Panc1 (cell line): ENCODE measurements at places on chromosomes 12 and 14. TPM values are rescaled to one million over a fixed set of nuclear protein-coding genes. Genes with fewer than 3 reads are reported as not detected.

- no peak for DNase-seq
- H3K4me3 ChIP-seq: no peak overlapping the region
- H3K27ac ChIP-seq: no peak overlapping the region
- no peaks in the 10 kb centered on the region for H3K36me3 ChIP-seq
Observed at GRCh38 chr14:42316693-42317092, 710.0 kb downstream of the LRFN5 start.

DNA sequence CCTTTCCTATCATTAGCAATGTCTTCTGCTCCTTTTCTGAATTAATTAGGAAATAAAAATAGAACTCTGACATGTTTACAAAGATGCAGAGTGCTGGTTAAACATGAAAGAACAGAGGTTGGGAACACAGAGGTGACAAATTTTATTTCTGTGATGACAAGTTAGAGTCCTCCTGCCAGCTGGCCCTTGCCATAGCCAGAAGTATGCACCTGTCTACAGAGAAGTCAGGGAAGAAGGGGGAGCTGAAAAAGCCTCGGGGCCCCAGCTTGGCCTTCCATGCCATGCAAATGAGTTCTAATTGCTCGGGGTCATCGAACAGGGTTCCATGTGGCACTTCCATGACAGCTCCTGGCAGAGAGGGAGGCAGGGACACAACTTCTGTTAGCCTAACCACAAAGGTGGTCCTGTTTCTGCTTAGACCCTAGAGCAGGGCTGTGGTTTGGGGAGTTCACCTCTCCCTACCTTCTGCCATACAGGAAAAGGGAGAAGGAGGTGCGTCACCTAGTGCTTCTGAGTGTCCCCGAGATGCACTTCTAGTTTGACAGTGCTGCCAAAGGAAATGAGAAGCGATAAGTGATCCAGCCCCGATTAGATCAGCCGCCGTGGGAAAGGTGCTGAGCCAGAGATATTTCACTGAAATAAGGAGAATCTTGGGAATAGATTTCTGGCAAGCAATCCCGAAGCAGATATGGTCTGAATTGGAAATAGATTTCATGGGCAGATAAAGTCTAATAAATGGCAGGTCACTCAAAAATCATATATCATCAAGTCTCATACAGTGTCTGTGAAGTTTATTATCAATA, 155.8 kb upstream of the FOXN3 start:
- H3K36me3 ChIP-seq: no peaks in the 10 kb centered on the region
- no peak for DNase-seq
- H3K4me3 ChIP-seq: no peak overlapping the region
- no peaks in the 10 kb centered on the region for H3K4me1 ChIP-seq

- H3K36me3 ChIP-seq: no peaks in the 10 kb centered on the region
- no peak for DNase-seq
- H3K4me3 ChIP-seq: no peak overlapping the region
- no peaks in the 10 kb centered on the region for H3K27me3 ChIP-seq
- H3K27ac ChIP-seq: no peak overlapping the region
Observed at GRCh38 chr14:47277703-47278102, 397.7 kb downstream of the MDGA2 start.

DNA sequence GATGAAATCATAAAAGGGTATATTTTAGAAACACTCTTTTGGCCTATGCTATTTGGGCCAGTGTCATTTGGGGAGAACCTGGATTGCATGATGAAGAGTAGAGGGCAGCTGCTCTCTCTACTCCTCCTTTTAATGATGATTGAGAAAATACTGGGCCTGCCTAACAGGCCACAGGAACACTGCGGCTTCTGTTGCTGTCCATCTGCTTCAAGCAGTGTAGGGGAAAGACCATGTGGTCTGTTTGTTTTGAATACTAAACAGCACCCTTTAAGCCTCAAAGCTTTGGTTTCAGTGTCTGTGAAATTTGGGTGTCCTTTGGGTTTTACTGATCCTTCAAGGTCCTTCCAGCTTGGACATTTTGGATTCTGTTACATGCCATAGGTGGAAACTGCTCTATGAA, 78.0 kb downstream of the TTC6 start:
- H3K4me3 ChIP-seq: no peak overlapping the region
- no peaks in the 10 kb centered on the region for H3K27me3 ChIP-seq
- H3K36me3 ChIP-seq: no peaks in the 10 kb centered on the region; the same call in 1 of the 2 replicates
- no peak overlapping the region for H3K27ac ChIP-seq
- no peaks in the 10 kb centered on the region for H3K4me1 ChIP-seq

- peak overlapping the region; percentile 69 for H3K27ac ChIP-seq
- H3K27me3 ChIP-seq: no peaks in the 10 kb centered on the region
- peaks cover 21% of the 10 kb centered on the region for H3K4me1 ChIP-seq
- H3K36me3 ChIP-seq: no peaks in the 10 kb centered on the region
Observed at GRCh38 chr12:1529228-1529861, 65.0 kb downstream of the FBXL14 start.

DNA sequence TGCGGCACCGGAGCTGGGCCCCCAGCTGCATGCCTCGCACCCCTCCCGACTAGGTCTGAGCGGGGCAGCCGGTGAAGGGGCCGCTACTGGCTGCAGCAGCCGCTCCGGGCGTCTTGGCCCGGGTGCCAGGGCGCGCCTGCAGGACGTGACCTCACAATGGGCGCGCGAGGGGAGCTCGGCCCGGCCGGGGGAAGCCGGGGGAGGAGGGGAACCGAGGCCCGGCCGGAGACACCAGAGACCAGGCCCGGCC, 353 bp downstream of the BAG5 start:
- peak overlapping the region; percentile 97 for H3K4me3 ChIP-seq
- peak overlapping the region; percentile 85 for H3K27ac ChIP-seq

DNA sequence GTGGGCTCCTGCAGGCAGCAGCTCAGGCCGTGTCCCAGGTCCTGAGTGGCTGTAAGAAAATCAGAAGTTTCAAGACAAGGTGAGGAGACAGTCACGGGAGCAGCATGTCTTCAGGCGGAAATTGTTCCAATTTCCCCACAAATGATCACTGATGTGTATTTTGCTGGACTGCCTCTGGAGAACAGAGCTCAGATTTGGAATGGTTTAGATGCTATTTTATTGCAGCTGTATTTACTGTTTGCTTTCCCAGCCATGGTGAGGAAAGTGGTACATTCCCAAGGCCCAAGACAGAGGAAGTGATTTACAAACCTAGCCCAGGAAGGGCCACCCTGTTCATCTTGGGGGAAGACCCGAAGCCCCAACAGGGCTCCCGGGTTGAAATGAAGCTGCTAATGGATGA, 195.6 kb downstream of the CHST11 start:
- no peak overlapping the region for H3K4me3 ChIP-seq
- H3K27me3 ChIP-seq: no peaks in the 10 kb centered on the region; the same call in 1 of the 2 replicates
- no peak for DNase-seq
- H3K36me3 ChIP-seq: no peaks in the 10 kb centered on the region
- H3K4me1 ChIP-seq: no peaks in the 10 kb centered on the region

- DNase-seq: no peak
- no peaks in the 10 kb centered on the region for H3K27me3 ChIP-seq
- no peak overlapping the region for H3K4me3 ChIP-seq
- H3K36me3 ChIP-seq: no peaks in the 10 kb centered on the region
Observed at GRCh38 chr14:28764257-28765160, 2.1 kb upstream of the FOXG1 start.

DNA sequence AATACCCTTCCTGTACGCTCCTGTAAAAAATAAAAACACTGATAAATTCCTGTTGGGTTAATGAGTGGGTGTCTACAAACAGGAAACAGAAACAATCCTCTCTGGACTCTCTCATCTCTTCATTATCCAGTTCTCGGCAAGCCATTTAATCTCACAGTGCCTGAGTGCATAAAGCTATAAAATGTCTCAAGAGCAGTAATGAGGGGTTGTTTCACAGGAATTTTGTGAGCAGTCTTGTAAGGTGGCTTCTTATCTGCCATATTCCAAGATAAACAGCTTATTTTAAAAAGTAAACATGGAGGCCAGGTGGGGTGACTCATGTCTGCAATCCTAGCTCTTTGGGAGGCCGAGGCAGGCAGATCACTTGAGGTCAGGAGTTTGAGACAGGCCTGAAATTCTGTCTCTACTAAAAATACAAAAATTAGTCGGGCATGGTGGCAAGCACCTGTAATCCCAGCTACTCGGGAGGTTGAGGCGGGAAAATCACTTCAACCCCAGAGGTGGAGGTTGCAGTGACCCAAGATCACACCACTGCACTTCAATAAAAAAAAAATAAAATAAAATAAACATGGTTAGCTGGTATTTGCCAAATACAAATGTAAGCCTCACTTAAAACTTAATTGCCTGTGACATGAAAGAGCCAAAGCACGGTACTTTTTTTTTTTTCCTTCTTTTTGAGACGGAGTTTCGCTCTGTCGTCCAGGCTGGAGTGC, 54.0 kb downstream of the CLIP1 start:
- H3K27ac ChIP-seq: peak overlapping the region; percentile 83
- peak; percentile 42 for DNase-seq
- H3K4me1 ChIP-seq: peaks cover 48% of the 10 kb centered on the region

DNA sequence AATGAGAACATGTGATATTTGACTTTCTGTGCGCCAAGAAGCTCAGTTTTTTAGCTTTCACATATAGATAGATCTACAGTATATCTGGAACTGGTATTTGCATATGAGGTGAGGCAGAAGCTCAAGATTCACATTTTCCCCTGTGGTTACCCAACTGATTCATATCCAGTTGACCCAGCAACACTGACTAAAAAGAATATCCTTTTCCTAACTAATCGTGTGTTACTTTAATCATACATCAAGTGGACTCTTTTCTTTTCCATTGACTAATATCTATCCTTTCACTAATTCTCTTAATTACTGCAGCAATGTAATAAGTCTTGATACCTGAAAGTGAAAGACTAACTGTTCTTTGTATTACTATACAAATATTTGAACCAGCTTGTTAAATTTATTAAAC, 236.1 kb downstream of the AEBP2 start:
- no peaks in the 10 kb centered on the region for H3K27me3 ChIP-seq
- DNase-seq: no peak
- no peaks in the 10 kb centered on the region for H3K4me1 ChIP-seq
- H3K27ac ChIP-seq: no peak overlapping the region
- no peaks in the 10 kb centered on the region for H3K36me3 ChIP-seq

- DNase-seq: no peak
- H3K36me3 ChIP-seq: no peaks in the 10 kb centered on the region
- H3K27me3 ChIP-seq: no peaks in the 10 kb centered on the region
- H3K4me1 ChIP-seq: no peaks in the 10 kb centered on the region
- no peak overlapping the region for H3K4me3 ChIP-seq
- no peak overlapping the region for H3K27ac ChIP-seq
Observed at GRCh38 chr12:51013441-51013840, 12.7 kb downstream of the SLC11A2 start.

GRCh38 chr14:36654794-36655381, 6.8 kb upstream of the PAX9 start:
- H3K4me1 ChIP-seq: no peaks in the 10 kb centered on the region
- H3K4me3 ChIP-seq: no peak overlapping the region
- H3K36me3 ChIP-seq: no peaks in the 10 kb centered on the region
- no peak overlapping the region for H3K27ac ChIP-seq
- H3K27me3 ChIP-seq: no peaks in the 10 kb centered on the region; the same call in 1 of the 2 replicates

DNA sequence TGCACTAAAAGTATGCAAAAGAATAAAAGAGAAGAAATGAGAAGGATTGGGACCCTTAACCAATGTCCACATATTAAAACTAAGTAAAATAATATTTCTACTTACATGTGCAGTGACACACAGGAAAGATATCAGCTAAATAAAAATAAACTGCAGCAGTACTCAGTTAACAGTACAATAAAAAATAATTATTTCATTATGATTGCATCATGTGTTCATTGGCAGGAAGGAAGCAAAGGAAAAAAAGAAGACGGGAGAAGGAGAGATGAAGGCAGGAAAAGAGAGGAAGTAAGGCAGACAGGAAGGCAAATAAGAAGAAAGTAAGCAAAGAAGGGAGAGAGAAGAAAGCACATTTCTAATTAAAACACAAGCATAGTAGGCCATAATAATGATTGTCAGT, 33.0 kb downstream of the RASSF9 start:
- H3K27ac ChIP-seq: no peak overlapping the region; the same call in 1 of the 2 replicates
- DNase-seq: no peak
- H3K4me1 ChIP-seq: no peaks in the 10 kb centered on the region
- H3K36me3 ChIP-seq: no peaks in the 10 kb centered on the region

GRCh38 chr14:76125511-76125910, 26.2 kb upstream of the GPATCH2L start:
- no peaks in the 10 kb centered on the region for H3K36me3 ChIP-seq
- H3K27me3 ChIP-seq: no peaks in the 10 kb centered on the region; the same call in 1 of the 2 replicates
- H3K27ac ChIP-seq: no peak overlapping the region
- no peaks in the 10 kb centered on the region for H3K4me1 ChIP-seq

- H3K36me3 ChIP-seq: no peaks in the 10 kb centered on the region
- H3K27me3 ChIP-seq: no peaks in the 10 kb centered on the region
- no peaks in the 10 kb centered on the region for H3K4me1 ChIP-seq
- no peak overlapping the region for H3K4me3 ChIP-seq
- no peak overlapping the region for H3K27ac ChIP-seq
Observed at GRCh38 chr14:84237881-84238280, 1292.1 kb upstream of the FLRT2 start.

GRCh38 chr14:43165651-43166050, 1341.4 kb downstream of the FSCB start:
- DNase-seq: no peak
- H3K27ac ChIP-seq: no peak overlapping the region
- no peaks in the 10 kb centered on the region for H3K36me3 ChIP-seq
- H3K4me3 ChIP-seq: no peak overlapping the region
- H3K27me3 ChIP-seq: no peaks in the 10 kb centered on the region

DNA sequence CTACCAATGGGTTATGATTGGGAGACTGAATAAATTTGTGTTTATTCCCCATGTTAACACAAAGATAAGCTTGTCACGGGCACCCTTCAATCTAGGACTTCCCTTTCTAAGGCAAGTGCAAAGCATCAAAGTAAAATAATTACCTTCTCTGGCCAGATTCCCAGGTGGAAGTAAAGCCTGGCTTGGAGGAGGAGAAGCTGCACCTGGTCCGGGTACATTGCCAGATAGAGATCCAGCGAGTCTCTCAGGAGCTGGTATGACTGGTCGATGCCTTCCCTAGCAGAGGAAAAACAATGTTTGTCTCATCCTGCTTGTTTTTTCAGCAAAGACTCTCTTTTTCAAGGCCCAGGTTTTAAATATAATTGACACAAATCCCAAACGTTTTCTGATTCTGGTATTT, 24.9 kb downstream of the FBXO21 start:
- H3K27ac ChIP-seq: no peak overlapping the region
- peaks cover 10% of the 10 kb centered on the region; the same call in 1 of the 2 replicates for H3K36me3 ChIP-seq

GRCh38 chr12:23376238-23376637, 573.2 kb downstream of the SOX5 start:
- H3K4me3 ChIP-seq: no peak overlapping the region
- H3K27ac ChIP-seq: no peak overlapping the region
- no peak for DNase-seq
- H3K4me1 ChIP-seq: no peaks in the 10 kb centered on the region

C14orf39 gene
- total RNA-seq: 0.08 TPM

DNAI7 gene
- total RNA-seq: 0.10 TPM

DCTN2 gene
- total RNA-seq: 97.6 TPM

KRT78 gene
- not detected for total RNA-seq

ZFHX2 gene
- total RNA-seq: 2.4 TPM
